Stimulated activated CD8-positive, alpha-beta memory T cell treated with anti-CD3 and anti-CD28 coated beads, Interleukin-7, amount 100 ng/mL, for 24 hours (primary cell): ENCODE measurements at places on chromosomes 13 and 19.

DNA sequence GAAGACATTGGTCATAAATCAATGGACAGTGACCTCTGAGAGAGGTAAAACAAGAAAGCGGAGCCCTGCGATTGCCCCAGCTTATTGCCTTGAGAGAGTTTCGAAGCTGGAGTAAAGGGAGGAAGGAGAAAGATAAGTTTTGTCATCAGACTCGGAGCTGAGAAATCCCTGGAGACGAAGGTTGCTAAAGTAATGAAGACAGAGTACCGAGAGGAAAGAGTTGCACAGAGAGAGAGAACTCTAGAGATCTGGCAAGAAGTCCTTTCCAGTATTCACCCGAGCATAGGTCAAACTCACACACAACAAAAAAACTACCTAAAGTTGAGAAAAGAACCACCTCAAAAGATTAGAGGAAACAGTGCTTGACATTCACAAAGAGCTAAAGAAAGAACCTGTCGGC, 472.0 kb downstream of the DACH1 start:
- no peak for DNase-seq

- peak; percentile 30 for DNase-seq
These were observed 7.3 kb upstream of the STRN4 start for GRCh38 chr19:46753420-46754155.

DNA sequence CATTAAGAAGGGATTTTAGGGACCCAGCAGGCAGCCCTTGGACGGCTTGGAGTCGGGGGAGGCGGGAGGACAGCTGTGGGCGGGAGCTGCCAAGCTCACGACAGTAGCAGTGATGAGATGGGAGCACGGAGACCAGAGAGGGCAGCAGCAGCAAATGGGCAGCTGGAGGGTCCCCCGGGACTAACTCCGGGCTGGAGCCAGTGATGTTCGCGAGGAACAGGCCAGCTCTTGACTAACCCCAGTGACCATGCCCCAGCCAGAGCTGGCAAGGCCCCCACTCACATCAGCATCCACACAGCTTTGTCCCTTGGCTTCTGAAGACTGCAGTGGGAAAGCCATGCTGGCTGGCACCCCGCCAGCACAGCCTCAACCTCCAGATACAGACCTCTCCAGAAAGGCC, 81.9 kb downstream of the RAB20 start:
- DNase-seq, result no peak

DNA sequence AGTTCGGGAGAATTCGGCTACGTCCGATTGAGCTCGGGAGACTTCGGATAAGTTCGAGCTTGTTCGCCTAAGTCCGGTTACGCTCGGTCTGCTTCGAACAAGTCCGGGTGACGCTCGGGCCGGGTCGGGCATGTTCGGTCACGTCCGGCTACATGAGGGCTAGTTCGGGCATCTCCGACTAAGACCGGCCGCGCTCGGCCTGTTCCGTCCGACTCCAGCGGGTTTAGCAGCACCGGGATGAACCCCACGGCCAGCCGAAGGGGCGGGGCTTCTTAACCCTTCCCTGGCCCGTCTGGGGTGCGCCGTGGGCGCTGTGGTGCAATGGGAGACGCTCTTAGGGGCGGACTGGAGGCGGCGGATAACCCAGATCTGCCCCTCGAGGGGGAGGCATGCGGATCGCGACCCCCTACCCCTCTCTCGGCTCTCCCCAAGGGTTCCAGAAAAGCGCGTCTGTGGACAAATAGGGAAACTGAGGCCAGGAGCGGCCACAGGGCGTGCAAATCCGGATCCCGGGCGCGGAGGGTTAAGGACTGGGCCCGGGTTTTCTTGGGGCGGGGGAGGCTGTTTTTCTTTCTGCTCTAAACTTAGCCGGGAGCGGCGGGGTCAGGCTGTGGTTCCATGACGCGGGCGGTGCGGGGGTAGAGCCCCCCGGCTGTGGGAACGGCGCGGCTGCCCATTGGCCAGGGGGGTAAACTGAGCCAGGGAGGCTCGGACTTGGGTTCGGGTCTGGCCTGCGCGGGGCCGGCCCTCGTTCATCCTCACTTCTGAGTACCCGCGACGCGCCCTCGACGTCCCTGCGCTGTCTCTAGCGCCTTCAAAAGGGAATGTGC, 1.5 kb downstream of the PDE4C start:
- peak; percentile 84 for DNase-seq

DNA sequence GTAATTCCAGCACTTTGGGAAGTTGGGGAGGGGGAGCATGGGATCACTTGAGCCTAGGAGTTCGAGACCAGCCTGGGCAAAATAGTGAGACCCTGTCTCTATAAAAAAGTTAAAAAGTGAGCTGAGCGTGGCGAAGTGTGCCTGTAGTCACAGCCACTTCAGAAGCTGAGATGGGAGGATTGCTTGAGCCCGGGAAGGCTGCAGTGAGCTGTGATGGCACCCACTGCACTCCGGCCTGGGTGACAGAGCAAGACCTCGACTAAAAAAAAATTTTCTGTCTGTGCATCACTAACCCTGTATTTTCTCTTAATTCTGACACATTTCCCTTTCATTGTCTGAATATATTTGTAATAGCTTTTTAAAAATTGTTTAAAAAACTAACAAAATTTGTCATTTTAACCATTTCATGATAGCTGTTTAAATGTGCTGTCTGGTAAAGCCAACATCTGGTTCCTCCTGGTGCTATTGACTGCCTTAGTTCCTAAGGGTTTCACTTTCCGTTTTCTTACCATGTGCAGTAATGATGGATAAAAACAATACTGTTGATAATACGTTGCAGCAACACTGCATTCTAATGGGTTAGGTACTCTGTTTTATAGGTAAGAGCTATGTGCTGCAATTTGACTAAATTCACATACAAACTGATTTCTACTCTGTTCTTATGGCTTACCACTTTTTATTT, 29.7 kb downstream of the LATS2 start:
- no peak for DNase-seq

DNA sequence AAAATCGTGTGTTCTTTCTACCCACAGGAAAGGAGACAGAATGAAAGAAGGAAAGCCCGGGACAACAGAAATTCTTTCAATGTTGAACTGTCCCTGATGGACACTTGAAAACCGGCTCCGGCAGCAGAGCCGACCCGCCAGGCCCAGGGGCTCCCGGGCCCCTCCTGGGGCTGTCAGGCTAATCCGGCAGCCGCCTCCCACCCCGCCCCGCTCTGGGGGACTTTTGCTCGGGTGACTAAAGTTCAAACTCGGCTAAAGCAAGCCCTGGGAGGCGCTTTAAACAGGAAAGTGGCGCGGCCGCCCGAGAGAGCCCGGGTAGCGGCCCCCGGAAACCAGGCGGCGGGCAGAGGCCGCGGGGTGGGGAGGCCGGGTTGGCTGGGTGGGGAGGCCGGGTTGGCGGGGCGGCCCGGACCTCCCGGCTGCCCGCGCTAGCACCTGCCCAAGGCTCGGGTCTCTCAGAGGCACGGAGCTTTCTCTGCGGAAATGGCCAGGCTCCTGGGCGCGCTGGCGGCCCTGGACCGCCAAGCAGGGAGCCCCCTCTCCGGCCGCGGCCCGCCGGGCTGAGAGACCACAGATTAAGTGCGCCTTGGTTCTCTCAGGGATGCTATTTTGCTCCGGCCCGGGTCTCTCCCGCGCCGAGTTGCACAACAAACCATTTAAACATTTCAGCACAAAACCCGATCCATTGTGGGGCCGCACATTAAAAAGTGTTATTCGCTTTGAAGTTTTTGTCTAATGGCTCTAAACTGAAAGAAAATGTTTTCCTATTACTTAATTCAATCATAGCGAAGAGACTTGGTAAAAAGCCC, 2.6 kb upstream of the GSX1 start:
- no peak for DNase-seq

DNA sequence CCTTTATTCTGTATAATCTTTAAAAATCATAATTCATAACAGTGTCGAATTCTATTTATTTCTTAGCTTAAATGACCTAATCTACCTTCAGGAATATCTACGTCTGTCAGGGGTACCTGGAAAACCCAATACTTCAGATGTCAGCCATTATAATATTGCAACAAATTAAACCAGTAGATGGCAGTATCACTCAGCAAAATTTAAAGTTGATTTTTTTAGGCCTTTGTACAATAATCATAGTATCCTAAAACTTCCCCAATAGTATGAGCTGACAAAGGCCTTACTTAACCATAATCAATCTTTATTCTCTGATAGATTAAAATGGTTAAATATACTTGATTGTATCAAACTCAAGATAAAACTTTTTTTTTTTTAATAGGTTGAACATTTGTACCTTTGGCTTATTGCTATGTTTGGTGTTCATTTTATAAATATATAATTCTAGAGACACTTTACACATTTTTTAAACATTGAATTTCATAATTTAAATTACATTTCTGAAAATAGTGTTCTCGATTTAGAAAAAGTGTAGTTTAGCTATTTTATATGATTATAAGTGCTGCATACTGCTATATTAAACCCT, 830.2 kb upstream of the SPRY2 start:
- DNase-seq, result no peak

DNA sequence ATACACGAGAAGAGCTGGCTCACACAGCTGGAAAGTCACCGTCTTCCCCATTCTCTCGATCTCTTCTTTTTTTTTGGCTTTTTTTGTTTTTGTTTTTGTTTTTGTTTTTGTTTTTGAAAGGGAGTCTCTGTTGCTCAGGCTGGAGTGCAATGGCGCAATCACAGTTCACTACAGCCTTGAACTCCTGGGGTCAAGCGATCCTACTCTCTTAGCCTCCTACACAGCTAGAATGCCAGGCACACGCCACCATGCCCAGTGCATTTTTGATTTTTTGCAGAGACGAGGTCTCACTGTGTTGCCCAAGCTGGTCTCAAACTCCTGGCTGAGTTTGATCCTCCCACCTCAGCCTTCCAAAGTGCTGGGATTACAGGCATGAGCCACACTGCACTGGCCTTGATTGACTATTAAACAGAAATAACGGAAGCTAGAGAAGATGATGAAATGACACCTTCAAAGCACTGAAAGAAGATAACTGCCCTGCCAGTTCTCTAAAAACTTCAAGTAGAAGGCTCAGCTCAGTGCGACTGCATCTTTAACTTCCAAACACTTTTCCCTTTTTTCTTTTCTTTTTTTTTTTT, 4.0 kb downstream of the FXYD3 start:
- DNase-seq, result no peak
